ENCODE measurements at places on chromosomes 6 and 20.

- DNase-seq, result no peak
Observed at GRCh38 chr6:43963877-43964658, 163.2 kb downstream of the MRPL14 start.

GRCh38 chr20:23178806-23179205 lies 92.7 kb upstream of the CD93 start:
- DNase-seq, result no peak

- peak; percentile 91 for DNase-seq
Observed at GRCh38 chr20:47686545-47686944, 98.7 kb downstream of the SULF2 start.

GRCh38 chr6:166640342-166641043 lies 13.4 kb upstream of the RPS6KA2 start:
- no peak for DNase-seq

DNA sequence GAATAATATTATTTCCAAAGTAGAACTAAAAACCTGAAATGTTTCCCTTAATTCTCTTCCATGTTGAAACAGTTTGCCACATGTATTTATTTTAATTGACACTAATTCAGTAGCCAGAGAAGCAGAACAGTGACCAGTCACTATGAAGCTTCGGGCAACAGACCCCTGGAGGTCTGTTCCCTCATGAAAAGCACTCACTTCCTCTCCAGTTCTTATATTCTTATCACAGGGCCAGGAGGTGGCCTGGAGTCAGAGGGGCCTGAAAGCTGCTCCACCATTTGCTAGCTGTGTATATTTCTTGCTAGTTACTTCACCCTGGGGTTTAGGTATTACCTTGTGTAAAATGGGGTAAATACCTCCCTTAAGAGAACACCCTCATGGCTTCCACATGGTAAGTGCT lies 49.1 kb downstream of the MAP7 start:
- DNase-seq, result no peak

DNA sequence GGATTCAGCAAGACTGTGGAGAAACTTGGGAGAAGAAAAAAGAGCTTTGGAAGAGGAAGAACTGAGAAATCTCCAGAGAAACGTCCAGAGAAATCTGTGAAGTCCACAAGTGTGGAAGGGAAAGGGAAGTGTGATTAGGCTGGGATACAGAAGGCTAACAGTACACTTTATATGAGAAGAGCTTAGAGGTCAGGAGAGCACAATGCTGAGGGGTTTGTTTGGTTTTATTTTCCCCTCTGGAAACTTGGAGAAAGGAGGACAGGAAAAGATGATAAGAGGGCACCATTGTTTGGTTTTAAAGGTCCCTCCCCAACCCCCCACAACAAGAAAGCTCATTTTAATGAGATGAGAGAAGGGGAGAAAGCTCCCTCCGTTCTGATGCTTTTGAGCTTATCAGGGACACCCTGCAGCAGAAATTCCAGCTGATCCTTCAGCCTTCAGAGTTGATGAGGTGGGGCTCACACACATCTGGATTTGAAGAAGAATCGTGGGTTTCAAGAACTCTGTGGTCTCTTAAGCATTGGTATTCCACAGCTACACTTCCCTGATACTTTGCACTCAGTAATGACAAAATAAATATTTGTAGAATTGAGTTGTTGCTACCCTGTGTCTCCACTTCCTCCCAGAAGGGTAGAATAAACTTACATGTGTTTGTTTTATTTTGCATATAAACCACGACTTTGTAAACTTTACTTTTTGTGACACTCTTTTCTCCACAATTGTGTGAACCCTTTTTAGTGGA lies 1.9 kb downstream of the NT5E start:
- no peak for DNase-seq

GRCh38 chr20:51516855-51517254 lies 25.7 kb downstream of the NFATC2 start:
- DNase-seq, result no peak

GRCh38 chr6:167163476-167164011 lies 5.8 kb upstream of the GPR31 start:
- DNase-seq, result no peak

GRCh38 chr20:18737140-18737539 lies 76.4 kb upstream of the SCP2D1 start:
- DNase-seq, result no peak
